Stimulated activated CD4-positive, alpha-beta T cell treated with anti-CD3 and anti-CD28 coated beads, TNF-alpha, amount 100 ng/mL, for 1 hour (primary cell): ENCODE measurements at places on chromosomes 3 and 15.

- DNase-seq, result no peak
Observed at GRCh38 chr15:86892774-86893449, 813.2 kb downstream of the AGBL1 start.

DNA sequence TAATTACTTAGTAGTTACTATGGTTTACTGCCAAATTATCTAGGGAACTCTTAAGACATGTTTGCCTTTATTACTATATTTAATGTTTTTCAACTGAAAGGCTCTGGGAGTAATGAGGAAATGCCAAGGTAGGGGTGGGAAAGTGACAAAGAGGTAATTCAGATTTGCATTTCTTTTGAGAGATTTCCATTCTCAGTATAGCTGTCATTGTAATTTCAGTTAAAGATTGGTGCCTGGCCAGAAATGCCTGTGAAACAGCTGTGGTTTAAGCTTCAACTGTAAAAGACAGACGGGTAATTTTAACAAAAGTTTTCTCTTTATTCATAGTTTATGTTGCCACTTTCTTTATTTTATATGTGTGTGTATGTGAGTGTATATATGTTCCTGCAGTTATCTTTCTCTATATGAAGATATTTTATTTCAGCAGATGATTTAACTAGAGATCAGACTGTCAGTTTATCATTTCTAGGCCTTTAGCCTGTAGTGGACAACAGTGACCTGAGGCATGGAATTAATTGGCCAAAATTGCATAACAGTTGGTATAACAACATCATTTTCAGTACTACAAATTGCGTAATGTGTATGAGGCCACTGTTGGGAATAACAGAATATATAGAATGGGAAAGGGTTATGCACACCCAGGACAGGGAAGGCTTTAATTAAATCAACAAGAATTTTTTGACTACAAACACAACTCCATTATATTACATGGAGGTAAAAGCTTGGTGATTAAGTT, 119.0 kb downstream of the BBX start:
- no peak for DNase-seq

- DNase-seq, result no peak
Observed at GRCh38 chr15:36797128-36797527, 217.7 kb downstream of the CDIN1 start.

GRCh38 chr3:43243590-43244587, 42.5 kb upstream of the SNRK start:
- DNase-seq, result no peak

DNA sequence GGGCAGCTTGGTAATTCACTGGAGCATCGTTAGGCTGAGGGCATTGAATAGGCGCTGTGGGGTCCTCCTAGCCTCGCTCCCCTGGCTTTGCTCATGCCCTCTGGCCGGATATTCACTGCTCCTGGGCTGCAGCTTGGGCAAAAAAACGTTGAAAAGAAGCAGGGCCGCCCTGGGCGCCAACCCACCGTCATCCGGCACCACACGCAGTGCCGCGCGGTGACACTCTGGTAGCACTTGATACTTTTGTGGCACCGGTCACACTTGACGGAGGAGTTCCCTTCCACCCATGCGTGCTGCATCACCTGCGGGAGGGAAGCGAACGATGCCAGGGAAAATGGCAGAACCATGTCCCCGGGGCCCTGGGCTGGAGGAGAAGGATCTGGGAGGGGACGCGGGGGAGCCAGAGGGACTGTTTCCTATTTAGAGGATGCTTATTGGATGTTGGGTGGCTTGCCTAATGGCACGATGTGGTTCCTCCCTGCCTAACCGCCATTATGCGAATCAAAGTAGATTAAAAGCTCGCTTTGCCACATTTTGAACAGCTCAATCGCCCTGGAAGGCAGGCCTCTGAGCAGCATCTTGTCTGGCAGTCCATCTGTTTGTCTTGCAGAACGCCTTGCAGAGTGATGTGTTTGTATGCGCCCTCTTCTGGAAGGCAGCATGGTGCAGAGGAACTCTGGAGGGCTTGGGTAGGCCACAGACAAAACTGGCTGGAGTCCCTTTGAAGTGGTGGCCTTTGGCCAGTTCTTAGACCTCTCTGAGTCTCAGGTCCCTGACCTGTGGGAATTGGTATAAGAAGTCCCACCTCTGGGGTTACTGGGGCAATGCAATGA, 93.2 kb downstream of the DGKG start:
- DNase-seq, result no peak

DNA sequence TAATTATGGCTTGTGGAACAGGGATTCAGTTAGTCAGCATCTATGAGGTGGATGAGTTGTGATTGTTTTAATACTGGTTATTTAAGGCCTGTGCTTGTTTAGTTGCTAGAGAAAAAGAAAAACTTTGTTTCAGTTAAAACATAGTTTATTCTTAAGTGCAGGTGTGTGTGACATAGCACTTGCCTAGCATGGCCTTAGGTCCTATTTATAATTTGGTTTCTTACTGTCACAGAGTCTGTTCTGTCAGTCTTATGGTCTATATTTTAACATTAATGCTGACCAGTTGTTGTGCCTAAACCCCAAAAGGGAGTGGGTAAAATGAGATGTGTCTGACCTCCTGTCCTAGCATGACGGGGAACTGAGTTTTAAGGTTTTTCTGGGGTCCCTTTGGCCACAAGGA, 486.3 kb downstream of the ZIC1 start:
- no peak for DNase-seq

DNA sequence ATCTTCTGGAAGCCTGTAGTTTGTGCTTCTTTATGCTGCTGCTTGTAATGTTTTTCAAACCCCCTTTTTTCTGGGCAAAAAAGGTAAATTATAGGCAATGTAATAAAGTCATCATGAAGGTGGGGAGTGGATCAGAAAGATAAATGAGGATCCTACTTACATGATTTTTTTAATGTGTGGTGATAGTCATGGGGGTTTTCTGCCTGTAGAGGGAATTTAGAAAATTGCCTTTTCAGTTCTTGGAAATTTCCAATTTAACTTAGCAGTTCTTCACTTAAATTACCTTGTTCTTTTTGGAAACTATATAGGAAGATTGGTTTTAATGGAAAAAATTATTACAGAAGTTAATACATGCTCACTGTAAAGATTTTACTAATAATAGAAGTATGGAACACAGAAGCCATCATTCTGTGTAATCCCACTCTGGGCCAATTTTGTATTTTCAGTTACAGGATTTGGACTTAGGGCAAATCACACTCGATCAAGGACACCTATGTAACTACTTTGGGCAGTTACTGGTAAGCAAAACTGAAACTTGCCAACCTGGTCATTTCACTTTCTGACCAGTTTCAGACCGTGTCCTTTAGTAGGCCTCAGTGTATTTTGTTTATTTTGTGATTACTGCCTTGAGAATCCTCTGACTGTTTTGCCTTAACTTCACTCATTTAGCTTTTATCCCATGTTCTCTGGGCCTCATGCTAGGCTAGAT, 10.5 kb upstream of the SCAANT1 start:
- no peak for DNase-seq

DNA sequence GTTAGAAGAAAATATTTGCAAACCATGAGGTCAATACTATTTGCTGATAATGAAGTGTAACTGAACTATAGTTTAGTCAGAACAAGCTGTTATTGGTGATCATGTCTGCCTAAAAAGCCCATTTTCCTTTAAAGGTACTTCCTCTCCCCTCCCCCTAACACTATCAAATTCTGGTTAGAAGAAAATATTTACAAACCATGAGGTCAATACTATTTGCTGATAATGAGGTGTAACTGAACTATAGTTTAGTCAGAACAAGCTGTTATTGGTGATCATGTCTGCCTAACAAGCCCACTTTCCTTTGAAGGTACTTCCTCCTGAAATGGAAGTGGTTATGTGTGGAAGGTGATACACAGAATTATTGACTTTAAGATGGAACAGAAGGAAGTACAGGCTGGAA, 46.9 kb downstream of the PROS1 start:
- no peak for DNase-seq

DNA sequence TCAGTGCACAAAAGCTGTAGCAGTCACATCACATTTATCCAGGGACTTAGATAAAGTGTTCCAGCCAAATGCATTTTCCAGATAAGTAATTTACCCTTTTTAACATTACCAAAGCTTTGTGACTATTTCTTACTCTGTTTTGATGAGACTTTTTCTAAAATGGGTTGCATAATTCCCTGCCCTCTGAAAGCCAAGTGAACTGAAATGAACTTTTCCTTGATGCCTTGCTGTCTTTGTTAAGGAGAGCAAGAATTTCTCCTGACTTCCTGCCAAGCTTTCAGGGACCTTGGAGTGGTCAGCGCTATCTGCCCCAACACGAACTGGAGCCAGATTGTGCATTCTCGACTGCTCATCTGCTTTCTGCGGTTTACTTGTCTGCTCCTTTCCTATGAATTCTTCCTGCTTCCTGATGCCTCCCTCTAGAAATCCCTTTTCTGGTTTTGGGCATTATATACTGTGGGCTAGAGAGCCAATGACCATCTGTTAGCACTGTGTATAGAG, 34.8 kb downstream of the EIF4E3 start:
- no peak for DNase-seq

GRCh38 chr3:197458179-197458707, 97.5 kb downstream of the BDH1 start:
- no peak for DNase-seq

- DNase-seq, result no peak
Observed at GRCh38 chr3:180680097-180680430, 775 bp upstream of the CCDC39 start.

- DNase-seq, result no peak
Observed at GRCh38 chr3:171516765-171517164, 56.6 kb upstream of the TNIK start.

GRCh38 chr15:43920815-43921214, 94.0 kb downstream of the WDR76 start:
- no peak for DNase-seq

- no peak for DNase-seq
Observed at GRCh38 chr3:107848351-107848915, 242.4 kb downstream of the CD47 start.

DNA sequence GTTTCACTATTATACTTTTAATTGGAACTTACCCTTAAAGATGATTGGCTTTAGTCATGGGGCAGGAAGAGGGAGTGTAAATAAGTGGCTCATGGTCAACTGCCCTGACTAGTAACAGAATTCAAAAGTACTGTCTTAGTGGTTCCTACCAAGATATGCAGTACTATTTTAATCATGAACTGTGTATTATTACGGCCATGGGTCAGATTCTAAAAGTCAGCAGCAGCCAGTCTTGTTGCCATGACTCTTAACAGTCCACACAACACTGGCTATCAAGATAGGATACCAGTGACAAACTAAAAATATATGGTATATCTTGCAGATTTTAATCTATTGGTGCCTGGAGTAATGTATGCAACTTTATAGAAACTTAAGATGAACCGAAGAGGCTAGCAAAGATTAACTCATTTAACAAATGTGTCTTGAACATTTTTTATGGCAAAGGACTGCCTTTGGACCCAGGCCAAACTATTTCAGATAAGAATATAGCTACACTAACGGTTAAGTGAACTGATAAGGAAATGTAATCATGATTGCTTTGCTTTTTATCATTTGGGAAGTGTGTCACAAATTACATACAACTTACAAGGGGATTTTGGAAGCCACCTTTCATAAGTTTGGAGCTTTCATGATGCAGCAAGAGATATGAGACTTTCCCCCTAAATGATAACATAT, 163.7 kb downstream of the TCF12 start:
- no peak for DNase-seq

GRCh38 chr3:153631102-153631501, 469.1 kb downstream of the RAP2B start:
- no peak for DNase-seq

- no peak for DNase-seq
Observed at GRCh38 chr3:52891615-52892081, 5.7 kb downstream of the STIMATE start.
